NCI-H82 (cell line): ENCODE measurements at places on chromosomes 4 and X.
A peak's percentile ranks its signal among the peaks of the same experiment; 100 is the strongest.

GRCh38 chrX:95678679-95679078 lies 1006.0 kb upstream of the DIAPH2 start:
- DNase-seq: no peak

- DNase-seq: no peak
Measured at GRCh38 chrX:33065415-33065814, 145.9 kb downstream of the DMD start.

- DNase-seq: no peak
Measured at GRCh38 chrX:139920316-139920715, 12.5 kb downstream of the ATP11C start.

GRCh38 chrX:134241960-134242619 lies 5.1 kb downstream of the CCDC160 start:
- DNase-seq: no peak

DNA sequence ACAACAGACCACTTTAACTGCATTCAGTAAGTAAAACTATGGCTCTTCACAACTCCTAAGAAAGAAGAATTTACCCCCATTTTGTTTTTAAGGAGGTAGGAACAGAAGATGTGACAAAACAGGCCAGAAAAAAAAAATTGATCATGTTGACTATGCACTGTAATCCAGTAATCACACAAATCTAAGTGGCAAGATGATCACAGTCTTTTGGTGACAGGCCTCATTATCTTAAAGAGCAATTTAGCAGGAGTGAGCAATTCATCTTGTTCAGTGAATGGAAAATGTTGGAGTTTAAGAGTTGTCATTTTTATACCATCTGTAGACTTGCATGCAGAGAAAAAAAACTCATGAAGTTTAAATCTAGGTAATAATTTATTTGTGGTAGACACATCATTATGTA lies 115.1 kb downstream of the SLC39A8 start:
- DNase-seq: no peak

DNA sequence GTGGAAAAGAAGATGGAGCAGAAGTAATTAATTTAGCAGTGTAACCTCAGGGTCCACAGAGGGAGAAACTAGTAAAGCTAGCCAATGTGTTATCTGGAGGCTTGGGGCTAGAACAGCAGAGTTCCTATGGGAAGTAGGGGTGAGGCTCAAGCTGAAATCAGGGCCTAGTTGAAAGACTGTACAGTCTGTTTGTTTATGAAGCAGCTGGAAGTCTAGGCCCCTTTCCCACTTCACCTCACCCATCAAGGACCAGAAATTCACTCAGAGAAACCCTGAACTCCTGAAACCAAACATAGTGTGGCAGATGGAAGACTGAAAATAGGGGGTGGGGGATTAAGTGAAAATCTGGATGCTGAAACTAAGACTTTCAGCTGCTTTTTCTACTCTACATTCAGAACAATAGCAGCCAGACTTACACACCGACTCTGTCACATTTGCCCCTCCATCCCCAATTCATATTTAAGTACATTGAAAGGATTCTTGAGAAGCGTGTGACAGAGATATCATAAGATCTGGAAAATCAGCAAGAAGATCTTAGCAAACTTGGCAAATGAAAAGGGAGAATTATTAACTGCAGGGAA lies 32.6 kb upstream of the FAM241A start:
- DNase-seq: peak; percentile 83

GRCh38 chr4:7313347-7313811 lies 121.0 kb downstream of the SORCS2 start:
- DNase-seq: no peak

DNA sequence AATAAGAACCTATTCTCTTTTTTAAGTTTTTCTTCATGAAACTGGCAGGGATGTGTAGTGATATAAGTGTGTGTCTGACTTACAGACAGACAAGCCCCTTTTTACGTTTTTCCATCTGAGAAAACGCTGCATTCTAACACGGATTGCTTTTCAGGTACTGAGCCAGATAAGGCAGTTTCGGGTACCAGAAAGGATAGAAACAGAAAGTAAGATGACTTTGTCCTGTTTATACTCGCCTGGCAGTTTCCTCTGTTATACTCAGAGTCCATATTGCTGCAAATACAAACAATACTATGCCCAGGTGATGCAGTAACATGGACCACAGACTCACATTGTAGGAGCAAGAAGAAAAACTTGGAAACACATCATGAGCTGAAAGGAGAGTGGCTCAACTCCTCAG lies 2320.6 kb upstream of the AGA start:
- no peak for DNase-seq

DNA sequence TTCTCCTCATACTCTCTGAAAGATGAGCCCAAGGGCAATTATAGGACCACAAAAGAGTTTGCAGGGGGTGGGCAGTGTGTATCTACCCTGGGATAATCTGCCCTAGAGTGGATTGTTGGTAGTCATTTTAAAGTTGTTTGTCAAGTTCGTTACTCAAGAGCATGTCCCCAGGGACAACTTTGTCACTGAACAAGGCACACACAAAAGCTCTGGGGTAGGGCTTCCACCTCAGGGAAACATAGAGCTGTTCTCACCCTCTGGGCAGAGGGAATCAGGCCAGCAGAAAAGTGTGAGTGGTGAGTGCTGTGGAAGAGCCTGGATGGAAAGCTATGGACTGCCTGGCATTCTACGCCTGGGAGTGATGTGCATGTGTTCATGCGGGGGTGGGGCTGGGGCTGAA lies 23.3 kb upstream of the LEF1 start:
- no peak for DNase-seq

DNA sequence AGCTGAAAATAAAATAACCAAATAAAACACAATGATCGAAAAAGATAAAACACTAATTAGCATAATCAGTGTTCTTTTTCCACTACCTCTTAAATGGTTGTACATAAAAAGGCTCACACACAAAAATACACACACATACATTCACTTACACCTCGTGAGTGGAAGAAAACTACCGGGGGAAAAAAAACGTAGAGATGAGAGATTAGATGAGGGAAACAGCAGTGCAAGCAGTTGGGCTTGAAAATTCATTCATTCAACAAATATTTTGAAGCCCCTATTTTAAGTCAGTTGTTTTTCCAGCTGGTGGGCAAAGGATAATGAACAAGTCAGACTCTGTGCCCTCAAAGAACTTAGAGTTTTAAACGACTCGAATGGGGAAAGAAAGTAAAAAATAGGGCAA lies 1.0 kb downstream of the TBCK start:
- no peak for DNase-seq

- peak; percentile 62 for DNase-seq
Measured at GRCh38 chr4:111399623-111400022, 745.6 kb upstream of the FAM241A start.

GRCh38 chrX:50402886-50403285 lies 67.7 kb downstream of the DGKK start:
- DNase-seq: no peak

GRCh38 chr4:78293821-78294301 lies 236.7 kb downstream of the FRAS1 start:
- DNase-seq: no peak

- no peak for DNase-seq
Measured at GRCh38 chr4:105186701-105187161, 40.1 kb downstream of the TET2 start.

DNA sequence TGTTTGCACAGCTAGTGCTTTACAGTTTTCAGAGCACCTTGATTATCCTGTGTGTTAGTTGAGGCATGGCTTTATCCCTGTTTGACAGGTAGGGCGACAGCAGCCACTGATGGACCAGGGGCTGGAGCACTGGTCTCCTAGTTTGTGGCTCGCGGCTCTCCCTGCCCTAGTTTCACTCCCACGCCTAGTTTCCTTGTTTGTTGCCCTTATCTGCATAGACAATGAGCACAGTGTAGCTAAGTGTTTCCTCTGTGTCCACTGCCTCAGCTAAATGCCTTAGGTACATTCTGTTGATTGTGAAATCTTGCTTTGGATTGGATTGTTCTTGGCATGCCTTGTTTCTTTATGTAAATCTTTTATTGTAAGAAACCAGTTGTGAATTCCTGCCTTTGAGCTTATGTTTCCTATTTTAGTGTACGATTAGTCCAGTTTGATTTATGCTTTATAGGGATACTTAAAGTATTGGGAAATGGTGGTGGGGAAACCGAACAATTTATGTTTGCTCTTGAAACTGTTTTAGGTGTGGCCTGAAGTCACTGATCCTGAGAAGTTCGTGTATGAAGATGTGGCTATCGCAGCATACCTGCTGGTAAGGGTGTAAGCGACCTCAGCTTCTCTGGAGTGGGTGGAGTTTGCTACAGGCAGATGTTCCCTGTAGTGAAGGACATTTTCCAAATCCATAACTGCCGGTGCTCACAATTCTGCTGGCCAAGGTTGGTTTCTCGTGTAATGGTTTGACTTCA lies 11.0 kb downstream of the TRMT44 start:
- DNase-seq: no peak

DNA sequence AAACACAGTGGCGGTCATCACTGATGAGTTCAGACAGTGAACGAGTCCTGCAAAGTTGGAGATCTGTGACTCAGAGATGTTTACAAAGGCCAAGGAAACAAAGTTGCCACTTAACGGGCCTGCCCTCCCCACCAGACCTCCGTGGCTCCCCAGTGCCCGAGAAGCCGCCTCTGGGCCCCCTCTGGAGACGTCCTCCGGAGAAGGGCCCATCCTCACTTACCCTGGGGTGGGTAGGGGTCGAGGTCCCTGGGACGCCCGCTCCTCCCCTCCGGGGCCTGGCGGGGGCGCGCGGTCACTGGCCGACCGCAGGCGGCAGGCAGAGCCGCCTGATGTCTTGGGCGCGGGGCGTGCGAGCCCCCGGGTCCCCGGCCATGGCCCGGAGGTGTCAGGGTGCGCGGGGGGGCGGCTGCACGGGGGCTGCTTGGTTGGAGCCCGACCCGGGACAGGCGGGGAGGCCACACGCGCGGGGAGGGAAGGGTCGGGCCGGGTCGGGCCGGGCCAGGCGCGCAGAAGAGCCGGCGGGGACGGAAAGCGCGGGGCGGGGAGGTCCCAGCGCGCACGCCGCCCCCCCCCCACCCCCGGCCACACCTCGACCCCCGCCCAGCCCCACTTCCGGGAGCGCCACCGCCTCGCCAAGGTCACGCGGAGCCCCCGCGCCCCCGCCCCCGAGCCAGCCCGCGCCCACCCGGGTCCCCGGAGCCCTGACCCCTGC lies 529 bp downstream of the DHRSX start:
- no peak for DNase-seq

DNA sequence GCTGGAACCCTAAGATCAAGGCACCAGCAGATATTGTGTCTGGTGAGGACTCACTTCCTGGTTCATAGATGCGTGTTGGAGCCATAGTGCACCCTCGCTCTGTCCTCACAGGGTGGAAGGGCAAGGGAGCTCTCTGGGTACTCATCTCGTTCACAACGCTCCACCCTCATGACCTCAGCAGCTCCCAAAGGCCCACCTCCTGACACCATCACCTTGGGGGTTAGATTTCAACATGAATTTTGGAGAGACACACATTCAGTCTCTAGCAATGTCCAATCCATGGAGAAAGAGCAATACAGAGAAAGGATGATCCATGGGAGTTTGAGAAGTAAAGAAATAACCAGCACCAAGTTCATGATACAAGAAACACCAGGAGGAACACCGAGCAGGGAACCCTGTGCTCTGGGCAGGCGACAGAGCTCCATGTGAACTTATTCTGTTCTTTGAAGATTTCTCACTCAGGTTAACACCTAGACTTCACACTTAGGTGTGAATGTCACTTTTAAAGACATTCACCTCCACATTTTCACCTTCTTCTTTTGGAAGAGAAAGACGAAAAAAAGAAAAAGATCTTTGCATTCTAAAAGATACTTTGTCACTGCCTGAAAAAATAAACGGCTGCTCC lies 171.8 kb upstream of the FAM9B start:
- no peak for DNase-seq

- no peak for DNase-seq
Measured at GRCh38 chr4:94802091-94802490, 44.3 kb downstream of the BMPR1B start.

DNA sequence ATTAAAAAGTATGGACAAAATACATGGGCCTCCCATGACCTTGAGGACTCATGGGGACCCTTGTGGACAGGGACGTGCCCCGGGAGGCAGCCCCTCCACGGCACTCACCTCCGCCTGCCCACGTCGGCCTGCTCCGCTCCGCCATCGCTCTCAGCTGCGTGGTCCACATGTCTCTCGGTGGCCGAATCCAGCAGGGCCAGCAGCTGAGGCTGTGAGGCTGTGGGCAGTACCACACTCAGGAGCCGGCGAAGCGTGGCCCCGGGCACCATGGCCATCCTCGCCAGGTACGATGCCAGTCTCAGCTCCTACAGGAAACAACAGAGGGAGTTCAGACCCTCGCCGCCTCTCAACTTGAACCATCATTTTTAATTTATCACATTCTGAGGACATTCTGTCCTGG lies 140.0 kb downstream of the EVC2 start:
- DNase-seq: no peak

DNA sequence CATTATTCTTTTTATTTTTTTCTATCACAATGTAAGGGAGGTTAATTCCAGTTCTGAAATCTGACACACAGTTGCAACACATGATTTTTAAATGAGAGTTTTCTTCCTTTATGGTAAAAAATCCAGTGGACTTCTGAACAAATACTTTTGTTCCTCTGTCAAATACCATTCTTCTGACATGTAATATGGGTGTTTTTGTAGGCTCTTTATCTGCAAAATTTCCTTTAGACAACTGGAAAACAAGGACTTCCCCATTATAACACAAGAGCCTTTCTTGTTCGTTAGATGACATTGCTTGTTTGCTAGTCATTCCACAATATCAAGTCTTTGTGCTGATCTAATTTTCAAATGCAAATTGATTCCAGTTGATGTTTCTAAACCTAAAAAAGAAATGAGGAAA lies 7.7 kb downstream of the FANCB start:
- DNase-seq: no peak

- DNase-seq: no peak
Measured at GRCh38 chr4:80434238-80434637, 98.7 kb downstream of the CFAP299 start.

- DNase-seq: peak; percentile 80
Measured at GRCh38 chrX:152821145-152821765, 9.3 kb downstream of the CETN2 start.

- no peak for DNase-seq
Measured at GRCh38 chr4:7342223-7343080, 92.3 kb downstream of the PSAPL1 start.

DNA sequence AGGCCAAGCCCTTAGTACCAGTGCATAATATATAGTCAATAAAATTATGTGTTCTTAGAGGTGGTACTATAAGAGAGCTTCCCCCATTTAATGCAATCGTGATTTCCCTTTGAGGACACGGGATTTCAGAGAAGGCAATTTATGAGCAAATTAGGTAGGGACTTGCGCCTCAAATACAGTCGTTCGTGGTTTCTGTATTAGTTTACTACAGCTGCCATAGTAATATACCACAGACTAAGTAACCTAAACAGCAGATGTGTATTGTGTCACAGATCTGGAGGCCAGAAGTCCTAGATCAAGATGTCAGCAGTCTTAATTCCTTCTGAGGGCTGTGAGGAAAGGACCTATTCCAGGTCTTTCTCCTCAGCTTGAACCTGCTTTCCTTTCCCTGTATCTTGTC lies 1.5 kb upstream of the PUDP start:
- DNase-seq: peak; percentile 13

DNA sequence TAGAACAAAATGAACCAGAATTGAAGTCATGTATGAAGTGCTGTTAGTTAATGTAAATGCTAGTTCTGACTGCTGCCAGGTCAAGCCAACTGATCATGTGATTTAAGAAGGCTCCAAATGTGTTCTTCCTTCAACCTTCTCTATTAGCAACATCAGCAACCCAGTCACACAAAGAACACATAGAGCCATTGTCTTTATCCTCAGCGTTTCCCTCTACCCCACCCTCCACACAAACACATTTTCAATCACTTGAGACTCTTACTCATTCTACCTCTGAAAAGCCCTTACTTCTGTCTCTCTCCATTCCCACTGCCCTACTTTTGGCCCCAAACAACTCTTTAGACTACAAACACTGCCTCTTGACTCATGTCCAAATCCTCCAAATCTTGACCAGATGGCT lies 89.7 kb upstream of the KDR start:
- no peak for DNase-seq
